ENCODE measurements at places on chromosomes 1 and 21.

DNA sequence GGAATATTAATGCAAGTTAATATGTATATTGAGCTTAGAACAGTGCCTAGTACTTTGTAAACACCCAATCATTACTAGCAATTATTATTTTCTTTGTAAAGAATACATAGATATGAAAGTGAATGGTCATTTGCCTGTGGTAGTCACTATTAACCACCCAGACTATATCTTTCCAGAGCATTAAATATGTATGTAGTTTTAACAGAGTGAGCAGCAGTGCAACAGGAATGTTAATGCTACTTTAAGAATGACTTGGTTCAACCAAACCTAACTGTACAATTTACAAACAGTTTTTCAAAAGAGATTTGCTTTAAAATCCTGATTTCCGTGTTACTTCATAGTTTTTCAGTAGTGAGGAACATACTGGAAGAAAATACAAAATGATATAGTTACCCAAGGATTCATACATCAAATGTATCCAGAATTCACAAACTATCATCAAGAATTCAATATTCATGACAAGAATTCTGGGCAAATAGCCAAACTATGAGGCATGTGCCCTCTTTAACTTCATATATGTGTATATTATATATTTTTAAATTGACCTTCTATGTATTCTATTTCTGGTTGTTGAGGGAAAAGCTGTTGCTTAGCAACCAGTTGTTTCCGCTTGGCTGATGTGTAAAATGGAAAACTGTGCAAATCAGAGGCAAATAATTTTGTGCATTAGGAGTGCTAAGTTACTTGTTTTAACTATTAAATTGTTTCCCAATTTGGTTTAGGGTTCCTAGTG lies 34.9 kb upstream of the IVNS1ABP start:
- peak; percentile 99 for DNase-seq

DNA sequence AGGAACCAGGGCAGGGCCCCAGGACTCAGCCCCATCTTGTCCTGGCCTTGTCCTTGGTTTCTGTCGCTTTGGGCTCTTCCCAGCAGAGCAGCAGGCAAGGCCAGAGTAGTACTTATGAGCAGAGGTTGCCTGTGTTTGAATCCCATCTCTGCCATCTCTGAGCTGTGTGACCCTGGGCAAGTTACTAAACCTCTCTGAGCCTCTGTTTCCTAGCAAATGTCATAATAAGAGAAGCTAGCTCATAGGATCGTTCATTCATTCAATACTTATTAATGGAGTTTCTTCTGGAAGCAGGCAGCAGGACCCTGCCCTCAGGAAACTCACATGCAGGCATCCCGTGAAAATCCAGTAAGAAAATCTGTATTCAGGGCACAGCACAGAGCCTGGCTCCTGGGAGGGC lies 84.3 kb downstream of the FBXO2 start:
- no peak for DNase-seq

DNA sequence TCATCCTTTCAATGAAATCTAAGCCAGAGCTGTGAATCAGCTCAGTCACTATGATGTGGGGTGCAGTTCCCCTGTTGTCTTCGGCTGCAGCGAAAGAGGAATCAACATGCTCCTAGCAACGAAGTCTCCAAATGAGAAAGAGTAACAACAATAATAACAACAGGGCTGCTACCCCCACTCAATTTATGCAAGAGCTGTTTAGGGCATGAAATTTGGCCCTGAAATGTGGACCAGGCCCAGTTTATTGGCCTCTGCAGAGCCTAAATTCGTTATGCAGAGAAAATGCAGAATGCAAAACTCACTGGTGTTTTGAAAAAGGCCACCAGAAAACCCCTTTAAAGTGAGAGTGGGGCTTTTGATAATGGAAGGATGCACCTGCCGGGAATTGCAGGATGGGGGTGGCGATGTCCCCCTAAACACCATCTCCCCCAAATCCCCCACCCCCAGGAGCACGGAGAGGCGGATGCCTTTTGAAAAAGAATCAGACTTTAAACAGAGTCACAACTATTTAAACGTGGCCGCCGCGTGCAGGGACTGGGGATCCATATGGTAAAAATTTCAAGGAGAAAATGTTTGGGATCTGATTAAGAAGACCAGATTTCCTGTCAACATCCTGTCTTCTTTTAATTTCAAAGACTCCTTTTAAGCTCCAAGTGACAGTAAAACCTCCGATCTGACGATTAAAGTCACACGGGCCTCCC lies 1.9 kb downstream of the RUNX3 start:
- no peak for DNase-seq

- DNase-seq, result no peak
These were observed 25.8 kb downstream of the MACO1 start for GRCh38 chr1:25456502-25456901.

DNA sequence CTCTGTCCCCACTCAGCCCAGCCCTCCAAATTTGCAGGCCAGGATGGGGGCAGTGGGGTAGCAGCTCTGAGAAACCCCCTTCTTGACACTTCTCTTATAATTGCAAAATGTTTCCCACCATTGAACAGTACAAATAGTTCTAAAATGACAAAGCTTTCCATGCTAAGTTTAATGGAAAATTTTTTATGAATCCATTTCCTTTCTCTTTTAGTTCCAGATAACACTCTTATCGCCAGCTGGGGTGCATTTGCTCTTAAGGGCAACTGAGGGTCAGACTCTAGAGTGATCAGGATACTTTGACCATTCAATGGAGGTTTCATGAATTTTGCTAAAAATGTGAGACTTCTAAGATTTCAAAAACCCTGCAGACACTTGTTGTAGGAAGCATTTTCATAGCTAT lies 29.9 kb downstream of the PIK3C2B start:
- no peak for DNase-seq

DNA sequence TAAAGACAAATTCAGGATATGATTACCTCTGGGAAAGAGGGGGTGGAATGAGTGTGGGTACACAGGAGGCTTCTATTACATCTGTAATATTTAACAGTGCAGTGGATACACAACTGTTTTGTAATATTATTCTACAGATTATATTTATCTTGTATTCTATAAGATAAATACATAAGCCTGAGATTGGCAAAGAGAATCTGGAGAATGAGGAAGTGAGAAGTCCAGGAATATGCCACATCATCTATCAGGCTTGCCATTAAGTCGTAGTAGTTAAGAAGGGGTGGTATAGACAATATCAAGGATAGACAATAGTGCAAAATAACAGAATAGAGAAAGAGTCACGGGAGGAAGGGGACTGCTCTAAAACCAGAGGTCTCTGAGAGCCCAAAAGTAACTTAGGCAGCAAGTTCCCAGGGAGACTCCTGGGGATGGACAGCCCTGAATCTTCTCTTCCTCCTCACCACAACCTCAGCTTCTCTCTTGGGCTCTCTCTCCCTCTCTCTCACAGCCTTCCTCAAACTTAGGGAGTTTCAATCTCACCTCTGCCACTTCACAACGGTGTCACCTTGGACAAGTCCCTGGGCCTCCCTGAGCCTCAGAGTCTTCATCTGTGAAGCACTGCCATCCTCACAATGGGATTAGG lies 14.0 kb upstream of the PTAFR start:
- no peak for DNase-seq

GRCh38 chr1:159828176-159828575 lies 1.5 kb downstream of the SLAMF8 start:
- DNase-seq, result no peak

DNA sequence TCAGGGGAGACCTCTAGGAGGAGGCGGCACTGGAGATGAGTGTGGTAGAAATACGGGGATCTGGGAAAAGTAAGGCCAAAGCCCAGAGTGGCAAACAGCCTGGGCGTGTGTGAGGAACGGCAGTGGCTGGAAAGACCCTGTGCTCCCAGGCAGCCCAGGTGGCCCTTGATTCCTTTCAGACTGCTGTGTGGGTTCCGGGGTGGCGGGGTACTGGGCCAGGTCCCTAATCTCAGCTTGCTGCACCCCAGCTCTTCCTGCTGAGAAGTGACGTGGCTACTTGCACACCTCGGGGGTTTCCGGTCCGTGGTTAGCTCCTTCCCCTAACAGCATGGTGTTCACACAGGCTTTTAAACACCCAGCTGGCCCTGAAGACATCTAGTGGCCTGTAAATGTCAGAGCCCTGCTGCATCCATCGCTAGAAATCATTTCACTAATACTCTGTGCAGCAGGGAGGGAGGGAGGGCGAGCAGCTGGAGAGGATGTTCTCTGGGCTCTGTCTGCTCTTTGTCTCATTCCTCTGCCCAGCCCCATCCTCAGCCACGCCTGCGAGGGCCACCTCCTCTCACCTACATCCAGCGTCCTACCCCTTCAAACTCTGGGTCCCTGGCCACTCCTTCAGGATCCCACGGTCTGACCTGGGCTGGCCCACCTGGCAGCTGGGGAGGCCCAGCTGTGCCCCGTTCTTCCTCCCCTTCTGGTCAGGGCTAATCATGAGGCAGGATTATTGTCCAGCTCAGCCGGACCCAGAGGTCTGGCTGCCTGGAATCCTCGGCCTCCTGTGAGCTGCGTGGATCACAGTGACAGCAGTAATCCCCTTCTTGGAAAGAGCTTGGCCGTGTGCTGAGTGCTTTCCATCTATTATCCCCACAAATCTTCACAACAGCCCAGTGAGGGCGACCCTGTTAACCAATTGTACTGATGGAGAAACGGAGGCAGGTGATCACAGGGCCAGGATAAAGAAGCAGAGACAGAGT lies 7.2 kb downstream of the ZDHHC18 start:
- DNase-seq, result no peak

- no peak for DNase-seq
These were observed 89.5 kb downstream of the GALNT2 start for GRCh38 chr1:230156536-230156935.

DNA sequence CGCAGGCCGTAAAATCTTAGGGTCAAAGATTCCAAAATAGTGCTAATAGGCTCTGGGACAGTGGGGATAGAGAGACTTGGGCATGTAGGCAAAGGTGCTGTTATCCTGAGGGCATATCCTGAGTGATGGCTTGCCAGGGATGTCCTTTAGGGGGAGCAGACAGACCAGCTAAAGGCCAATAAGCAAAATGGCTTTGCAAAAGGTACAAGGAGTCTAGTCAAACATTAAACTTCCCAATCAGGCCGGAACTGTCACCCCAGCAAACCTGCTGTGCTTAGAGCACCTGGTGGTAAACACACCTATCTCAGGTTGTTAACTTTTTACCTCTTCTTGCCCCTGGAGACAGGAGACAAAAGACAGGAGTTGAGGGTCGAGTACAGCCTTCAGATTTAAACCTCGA lies 49.1 kb downstream of the TRABD2B start:
- no peak for DNase-seq

GRCh38 chr1:172421974-172422604 lies 1.6 kb downstream of the C1orf105 start:
- DNase-seq, result no peak

DNA sequence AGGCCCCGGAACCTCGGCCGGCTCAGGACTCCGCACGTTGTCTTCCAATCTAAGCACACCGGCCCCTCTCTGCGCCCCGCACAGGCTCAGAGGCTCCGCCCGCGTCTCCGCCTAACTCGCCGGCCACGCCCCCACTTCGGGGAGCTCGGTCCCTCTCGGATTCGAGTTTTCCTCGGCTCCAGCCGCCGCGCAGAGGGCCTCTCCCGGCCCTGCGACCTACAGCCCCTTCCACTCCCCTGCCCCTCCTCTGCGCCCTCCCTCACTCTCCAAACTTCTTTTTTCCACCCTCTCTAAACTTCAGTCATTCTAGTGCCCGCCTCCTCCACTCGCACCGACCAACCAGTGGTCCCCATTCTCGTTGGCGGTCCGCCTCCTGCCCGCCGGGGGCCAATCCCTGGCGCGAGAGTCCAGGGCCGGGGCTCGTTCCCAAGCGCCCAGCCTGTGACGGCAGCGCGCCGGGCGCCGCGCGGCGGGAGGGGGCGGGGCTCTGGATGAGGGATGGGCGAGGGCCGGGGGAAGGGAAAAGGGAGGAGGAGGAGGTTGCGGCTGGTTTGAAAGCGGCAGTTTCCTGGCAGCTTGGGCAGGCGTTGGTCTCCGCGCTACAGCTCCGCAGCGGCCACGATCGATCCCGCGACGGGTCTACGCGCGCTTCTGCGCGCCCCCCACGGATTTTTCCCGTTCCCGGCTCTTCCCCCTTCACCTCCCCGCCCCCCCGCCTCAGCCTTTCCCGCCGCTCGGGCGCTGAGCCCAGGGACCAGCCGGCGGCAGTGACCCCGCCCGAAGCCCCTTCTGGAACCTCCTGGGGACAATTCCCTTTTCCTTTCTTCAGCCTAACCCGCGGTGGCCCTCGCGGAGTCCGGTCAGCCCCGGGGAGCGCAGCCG lies at the start of gene MAGI3:
MAGI3 (plus strand) TSS at position 563 of the 882 bp plus-strand sequence. CDS start 519 bp downstream, outside the sequence.
- DNase-seq, result peak; percentile 97

DNA sequence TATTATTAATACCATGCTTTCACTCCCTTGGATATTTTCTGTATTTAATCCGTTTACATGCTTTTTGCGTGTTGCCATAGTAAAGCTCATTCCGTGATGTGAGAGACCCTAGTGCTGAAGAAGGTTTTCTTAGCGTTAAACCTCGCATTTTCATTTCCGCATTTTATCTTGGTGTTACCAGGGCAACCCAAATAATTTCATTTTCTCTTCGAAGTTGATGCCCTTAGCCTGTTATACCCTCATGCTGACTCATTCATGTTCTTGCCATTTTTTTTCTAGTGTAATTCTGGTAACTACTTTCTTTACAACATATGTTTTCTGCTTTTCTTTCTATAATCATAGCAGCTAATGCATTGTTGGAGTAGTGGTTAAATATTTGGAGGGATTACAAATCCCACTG lies 37.2 kb downstream of the LRRC8C start:
- DNase-seq, result no peak

GRCh38 chr1:206116873-206117150 lies 376 bp downstream of the AVPR1B start:
- DNase-seq, result no peak

GRCh38 chr1:151012684-151013471 lies 4.6 kb downstream of the PRUNE1 start:
- no peak for DNase-seq

GRCh38 chr1:52917156-52917555 lies 4.4 kb downstream of the ECHDC2 start:
- no peak for DNase-seq

DNA sequence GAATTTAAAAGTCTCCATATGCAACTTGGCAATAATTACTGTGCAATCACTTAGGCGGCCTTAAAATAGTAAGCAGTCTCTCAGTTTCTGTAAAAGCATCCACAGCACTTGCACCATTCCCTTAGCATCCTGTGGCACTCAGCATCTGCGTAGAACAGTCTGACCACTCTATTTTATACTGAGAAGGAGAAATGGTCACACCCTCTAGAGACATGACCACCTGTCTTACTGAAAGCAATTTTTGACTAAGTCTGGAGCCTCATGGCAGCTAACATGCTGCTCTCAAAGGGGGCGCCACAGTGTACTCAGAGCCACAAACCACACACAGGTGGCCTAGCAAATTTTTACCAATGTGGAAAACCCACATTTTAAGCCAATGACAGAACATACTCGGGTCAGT lies 62.0 kb downstream of the KCNK1 start:
- DNase-seq, result no peak

- no peak for DNase-seq
These were observed 25.6 kb upstream of the PTBP2 start for GRCh38 chr1:96695954-96696353.

GRCh38 chr1:203089651-203090045 lies 3.8 kb upstream of the MYOG start:
- no peak for DNase-seq

GRCh38 chr1:92404661-92405060 lies 82.1 kb downstream of the GFI1 start:
- DNase-seq, result no peak
